ENCODE measurements at places on chromosomes 6 and 20. TPM values are rescaled to one million over a fixed set of nuclear protein-coding genes. Genes with fewer than 3 reads are reported as not detected.

RAET1E gene
- total RNA-seq: not detected

VIP gene
- 0.28 TPM for total RNA-seq

DOK5 gene
- 7.7 TPM for total RNA-seq

PTPRT gene
- 0.27 TPM for total RNA-seq

KIF13A gene
- total RNA-seq: 136 TPM

TINAG gene
- total RNA-seq: 0.27 TPM

BMP7 gene
- total RNA-seq: 19.2 TPM

LY6G6C gene
- total RNA-seq: not detected

SLC17A2 gene
- not detected for total RNA-seq

FAM184A gene
- 0.34 TPM for total RNA-seq
